ENCODE measurements at places on chromosomes 7 and 10.

- no peak for DNase-seq
Measured at GRCh38 chr7:80145780-80146422, 11.3 kb downstream of the GNAI1 start.

GRCh38 chr10:96082153-96082552 is 38.8 kb downstream of the CCNJ start:
- no peak for DNase-seq

DNA sequence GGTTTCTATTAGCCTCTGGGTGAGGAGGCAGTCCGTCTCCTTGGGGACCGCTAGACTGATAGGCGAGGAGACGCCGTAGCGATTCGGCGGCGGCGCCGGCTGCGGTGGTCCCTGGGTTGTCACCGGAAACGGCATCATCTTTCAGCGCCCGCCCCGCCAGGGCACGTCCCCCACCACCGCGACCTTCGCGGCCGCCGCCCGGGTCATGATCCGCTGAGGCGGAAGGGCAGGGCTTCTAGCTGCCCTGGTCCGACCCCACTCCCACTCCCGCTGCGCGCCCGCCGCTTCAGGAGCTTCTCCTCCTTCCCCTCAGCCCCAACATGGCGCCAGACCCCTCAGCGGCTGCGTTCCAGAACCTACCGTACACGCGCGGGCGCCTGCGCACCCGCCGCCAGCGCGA is at the start of gene PAPOLB:
Gene PAPOLB, minus strand, starts transcription at position 358 of the 400 bp plus-strand sequence. Its CDS starts 220 bp downstream, at position 138.
- peak; percentile 37 for DNase-seq

DNA sequence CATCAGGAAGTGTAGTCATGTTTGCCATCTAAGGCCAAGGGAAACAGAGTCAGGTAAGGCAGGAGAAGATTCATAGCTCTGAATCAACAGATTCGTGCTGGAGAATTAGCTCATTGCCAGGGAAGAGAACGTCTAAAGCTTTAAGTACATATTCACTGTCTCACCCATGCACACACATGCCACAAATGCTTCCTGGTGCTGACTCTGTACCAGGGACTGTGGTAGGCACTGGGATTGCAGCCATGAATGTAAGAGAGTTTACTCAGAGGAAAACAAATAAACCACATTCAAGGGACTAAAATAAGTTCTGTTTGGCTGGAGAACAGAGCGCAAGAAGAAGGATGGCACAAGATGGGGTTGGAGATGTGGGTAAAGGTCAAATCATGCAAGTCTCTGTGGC is 89.8 kb upstream of the HPS1 start:
- DNase-seq: no peak

GRCh38 chr7:13104128-13104527 is 416.7 kb downstream of the ARL4A start:
- DNase-seq: no peak

DNA sequence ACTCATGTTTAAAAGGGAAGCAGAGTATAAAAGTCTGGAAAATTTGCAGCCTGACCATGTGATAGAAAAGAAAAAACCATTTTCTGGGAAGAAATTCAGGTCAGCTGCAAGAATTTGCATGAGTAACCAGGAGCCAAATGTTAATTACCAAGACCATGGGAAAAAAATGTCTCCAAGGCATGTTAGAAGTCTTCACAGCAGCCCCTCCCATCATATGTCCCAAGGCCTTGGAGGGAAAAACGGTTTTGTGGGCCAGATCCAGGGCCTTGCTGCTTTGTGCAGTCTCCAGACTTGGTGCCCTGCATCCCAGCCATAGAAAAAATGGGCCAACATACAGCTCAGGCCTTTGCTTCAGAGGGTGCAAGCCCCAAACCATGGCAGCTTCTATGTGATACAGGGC is 1019.6 kb upstream of the SORCS1 start:
- no peak for DNase-seq

GRCh38 chr7:144653449-144653848 is 182.4 kb downstream of the TPK1 start:
- DNase-seq: no peak

DNA sequence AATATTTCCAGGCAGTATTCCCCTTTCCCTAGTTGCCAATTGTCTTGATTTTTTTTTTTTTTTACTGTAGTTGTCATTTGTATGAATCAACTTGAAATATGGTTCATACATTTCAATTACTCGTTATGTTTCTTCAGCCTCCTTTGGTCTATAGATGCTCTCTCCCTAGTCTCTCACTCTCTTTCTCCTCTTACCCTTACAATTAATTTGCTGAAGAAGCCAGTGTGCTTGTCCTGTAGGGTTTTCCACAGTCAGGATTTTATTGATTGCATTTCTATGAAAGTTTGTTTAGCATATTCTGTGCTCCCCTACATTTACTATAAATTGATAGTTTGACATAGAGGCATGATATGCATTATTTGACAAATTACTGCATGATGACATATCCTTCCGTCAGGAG is 112.0 kb upstream of the PRKCQ start:
- DNase-seq: no peak

GRCh38 chr7:73585196-73585595 is 6.8 kb upstream of the TBL2 start:
- no peak for DNase-seq

GRCh38 chr10:70130878-70131559 is 1.6 kb downstream of the AIFM2 start:
- no peak for DNase-seq

DNA sequence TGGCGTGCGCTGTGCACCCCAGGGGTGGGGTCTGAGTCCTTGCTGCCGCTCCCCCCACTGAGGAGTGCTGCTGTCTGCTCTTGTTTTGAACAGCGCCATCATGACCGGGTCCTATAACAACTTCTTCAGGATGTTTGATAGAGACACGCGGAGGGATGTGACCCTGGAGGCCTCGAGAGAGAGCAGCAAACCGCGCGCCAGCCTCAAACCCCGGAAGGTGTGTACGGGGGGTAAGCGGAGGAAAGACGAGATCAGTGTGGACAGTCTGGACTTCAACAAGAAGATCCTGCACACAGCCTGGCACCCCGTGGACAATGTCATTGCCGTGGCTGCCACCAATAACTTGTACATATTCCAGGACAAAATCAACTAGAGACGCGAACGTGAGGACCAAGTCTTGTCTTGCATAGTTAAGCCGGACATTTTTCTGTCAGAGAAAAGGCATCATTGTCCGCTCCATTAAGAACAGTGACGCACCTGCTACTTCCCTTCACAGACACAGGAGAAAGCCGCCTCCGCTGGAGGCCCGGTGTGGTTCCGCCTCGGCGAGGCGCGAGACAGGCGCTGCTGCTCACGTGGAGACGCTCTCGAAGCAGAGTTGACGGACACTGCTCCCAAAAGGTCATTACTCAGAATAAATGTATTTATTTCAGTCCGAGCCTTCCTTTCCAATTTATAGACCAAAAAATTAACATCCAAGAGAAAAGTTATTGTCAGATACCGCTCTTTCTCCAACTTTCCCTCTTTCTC is 26.0 kb downstream of the BNIP3 start:
- no peak for DNase-seq

DNA sequence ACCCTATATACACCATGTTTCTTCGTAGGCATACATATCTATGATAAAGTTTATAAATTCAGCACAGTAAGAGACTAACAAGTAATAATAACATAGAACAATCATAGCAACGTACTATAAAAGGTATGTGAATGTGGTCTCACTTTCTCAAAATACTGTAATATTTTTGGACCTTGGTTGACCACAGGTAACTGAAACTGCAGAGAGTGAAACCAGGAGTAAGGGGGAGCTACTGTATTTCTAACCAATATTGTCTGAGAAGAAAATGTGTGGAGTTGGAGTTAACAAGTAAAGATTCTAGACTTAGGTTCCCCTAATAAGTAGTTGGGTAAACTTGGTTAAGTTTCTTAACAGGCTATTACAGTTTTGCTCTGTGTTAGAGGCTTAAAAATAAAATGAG is 72.1 kb downstream of the GNAI1 start:
- no peak for DNase-seq

GRCh38 chr7:137935884-137936508 is 65.9 kb downstream of the CREB3L2 start:
- peak; percentile 61 for DNase-seq

GRCh38 chr7:136900005-136900404 is 31.6 kb downstream of the CHRM2 start:
- DNase-seq: no peak

DNA sequence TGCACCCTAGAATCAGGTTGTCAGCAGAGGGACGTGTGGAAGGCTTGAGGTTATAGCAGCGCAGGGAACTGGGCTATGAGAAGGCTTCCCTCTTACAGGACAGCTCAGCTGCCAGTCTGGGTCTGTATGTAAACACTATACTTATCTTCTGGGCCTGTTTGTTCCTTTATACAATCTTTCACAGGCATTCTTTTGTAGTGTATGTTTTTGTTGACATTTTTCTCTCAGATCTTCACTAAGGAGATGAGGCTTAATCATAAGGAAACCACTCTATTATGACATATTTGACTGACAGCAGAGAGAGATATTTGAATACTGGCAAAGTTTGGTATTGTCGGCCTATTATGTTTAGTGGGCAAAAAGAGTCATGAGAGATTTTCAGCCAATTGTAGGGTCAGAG is 929 bp downstream of the GBF1 start:
- DNase-seq: no peak

- no peak for DNase-seq
Measured at GRCh38 chr10:8829592-8829991, 775.1 kb downstream of the GATA3 start.

- DNase-seq: no peak
Measured at GRCh38 chr7:127766831-127767459, 115.0 kb downstream of the SND1 start.

- DNase-seq: no peak
Measured at GRCh38 chr7:2687338-2687869, 598 bp upstream of the AMZ1 start.

DNA sequence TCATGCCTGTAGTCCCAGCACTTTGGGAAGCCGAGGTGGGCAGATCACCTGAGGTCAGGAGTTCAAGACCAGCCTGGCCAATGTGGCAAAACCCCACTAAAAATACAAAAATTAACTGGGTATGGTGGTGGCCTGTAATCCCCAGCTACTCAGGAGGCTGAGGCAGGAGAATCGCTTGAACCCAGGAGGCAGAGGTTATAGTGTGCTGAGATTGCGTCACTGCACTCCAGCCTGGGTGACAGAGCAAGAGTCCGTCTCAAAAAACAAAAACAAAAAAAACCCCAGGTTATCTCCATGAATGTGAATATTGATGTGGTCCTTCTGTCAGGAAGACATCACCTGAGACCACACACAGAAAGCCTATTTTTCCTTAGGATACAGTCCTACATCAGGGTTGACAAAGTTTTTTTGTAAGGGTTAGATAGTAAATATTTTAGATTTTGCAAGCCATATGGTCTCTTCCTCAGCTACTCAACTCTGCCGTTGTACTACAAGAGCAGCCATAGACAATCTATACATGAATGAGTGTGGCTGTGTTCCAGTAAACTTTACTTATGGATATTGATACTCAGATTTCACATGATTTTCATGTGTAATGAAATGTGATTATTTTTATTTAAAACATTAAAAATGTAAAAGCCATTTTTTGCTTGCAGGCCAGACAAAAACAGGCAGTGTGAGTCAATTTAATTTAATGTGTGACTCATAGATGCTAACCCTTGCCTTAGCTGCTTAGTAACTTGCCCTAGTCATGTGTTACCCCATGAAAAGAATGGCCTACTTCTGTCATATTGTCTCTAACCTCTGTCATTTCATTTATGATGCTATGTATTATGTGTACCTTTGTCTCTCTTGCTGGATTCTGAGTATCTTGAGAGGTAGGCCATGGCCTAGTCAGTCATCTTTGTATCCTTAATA is 78.1 kb downstream of the TPST1 start:
- no peak for DNase-seq

GRCh38 chr10:87670586-87670985 is 10.9 kb downstream of the PAPSS2 start:
- no peak for DNase-seq

- DNase-seq: no peak
Measured at GRCh38 chr10:29150010-29150409, 138.9 kb upstream of the LYZL1 start.

DNA sequence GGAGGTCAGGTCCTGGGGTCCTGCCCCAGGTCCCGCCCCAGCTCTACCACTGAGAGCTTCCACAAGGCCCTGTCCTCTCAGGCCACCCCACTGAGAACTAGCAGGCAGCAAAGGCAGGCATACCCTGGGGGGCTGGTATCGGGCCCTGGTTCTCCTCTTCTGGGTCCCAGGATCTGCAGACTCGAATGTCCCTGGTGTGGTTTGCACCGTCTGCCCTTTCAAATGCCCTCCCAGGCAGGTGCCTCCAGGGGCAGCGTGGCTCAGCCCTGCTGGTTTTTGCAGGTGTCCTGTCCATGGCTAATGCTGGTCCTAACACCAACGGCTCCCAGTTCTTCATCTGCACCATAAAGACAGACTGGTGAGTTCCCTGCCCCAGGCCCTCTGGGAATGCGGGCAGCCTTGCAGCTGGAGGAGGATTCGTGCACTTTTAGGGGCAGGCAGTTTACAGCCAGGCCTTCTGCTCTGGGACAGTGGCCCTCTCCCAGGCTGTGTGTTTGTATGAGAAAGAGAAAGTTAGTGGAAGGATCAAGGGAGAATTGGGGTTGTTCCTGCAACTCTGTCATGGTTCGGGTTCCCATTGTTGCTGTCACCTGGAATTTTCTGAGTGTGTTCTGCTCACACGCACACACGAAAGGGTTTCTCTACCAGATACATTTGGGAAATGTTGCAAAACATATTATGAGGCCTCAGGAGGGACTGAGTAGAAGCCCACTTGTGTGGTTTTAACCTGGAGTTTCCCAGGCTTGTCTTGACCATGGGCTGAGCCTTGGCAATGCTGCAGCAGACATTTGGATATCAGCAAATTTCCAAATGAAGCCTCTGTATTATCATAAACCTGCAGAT is 5.0 kb downstream of the PPIF start:
- no peak for DNase-seq

GRCh38 chr10:36759141-36759805 is 366.1 kb upstream of the ANKRD30A start:
- no peak for DNase-seq

DNA sequence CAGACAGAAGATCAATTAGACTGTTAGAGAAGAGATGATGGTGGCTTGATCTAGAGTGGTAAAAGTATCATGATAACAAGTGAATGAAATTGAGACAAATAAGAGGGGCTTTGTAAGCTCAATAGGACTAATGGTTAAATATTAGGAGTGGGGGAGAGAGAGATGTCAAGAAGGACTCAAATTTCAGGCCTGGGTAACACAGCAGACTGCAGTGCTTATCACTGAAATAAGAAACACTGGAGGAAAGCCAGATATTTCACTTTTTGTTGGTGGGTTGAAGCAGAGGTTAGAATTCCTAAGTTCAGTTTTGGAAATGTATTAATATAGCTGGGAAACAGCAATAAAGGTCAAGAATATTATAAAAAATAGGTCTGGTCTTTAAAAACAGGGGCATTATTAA is 74.6 kb downstream of the ORC5 start:
- DNase-seq: no peak

DNA sequence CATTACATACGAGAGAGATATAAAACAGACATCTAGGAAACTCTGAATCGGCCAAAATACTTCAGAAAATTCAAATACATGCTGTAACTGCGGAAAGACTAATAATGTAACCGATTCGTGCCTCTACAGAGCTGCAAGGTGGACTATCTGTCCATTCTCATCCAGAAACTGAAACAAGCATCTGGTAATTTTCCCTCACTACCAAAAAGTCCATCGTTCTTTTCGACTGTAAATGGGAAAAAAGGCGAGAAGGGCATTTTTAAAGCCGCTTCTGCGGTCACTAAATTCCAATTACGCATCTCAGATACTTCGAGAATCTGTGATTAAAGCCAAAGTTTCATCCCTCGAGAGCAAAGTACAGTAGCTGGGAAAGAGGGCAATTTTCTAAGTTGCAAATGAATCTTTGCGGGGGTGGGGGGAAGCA is 1.3 kb downstream of the OGA start:
- DNase-seq: no peak

- no peak for DNase-seq
Measured at GRCh38 chr10:67666416-67667034, 29.5 kb downstream of the CTNNA3 start.

All from T-helper 2 cell (primary cell).